ENCODE measurements at places on chromosomes 6 and 20. TPM values are rescaled to one million over a fixed set of nuclear protein-coding genes. Genes with fewer than 3 reads are reported as not detected.

The AHCY gene
- polyA plus RNA-seq, result 183 TPM

The NKX2-2 gene
- polyA plus RNA-seq, result not detected

The SYCP2 gene
- 6.5 TPM for polyA plus RNA-seq

The LRRC1 gene
- 24.5 TPM for polyA plus RNA-seq

The BMP2 gene
- 16.9 TPM for polyA plus RNA-seq

The MLN gene
- polyA plus RNA-seq, result 1.3 TPM

The EYA4 gene
- 18.2 TPM for polyA plus RNA-seq

The TFAP2B gene
- polyA plus RNA-seq, result 17.2 TPM

The OR2W1 gene
- polyA plus RNA-seq, result not detected

The UNC93A gene
- 7.4 TPM for polyA plus RNA-seq

The AFDN gene
- 137 TPM for polyA plus RNA-seq

The CBLN4 gene
- polyA plus RNA-seq, result 4.4 TPM

The CYP39A1 gene
- polyA plus RNA-seq, result 8.2 TPM

The EPPIN gene
- 0.08 TPM for polyA plus RNA-seq

The ECHDC1 gene
- polyA plus RNA-seq, result 89.5 TPM

The TNFRSF21 gene
- 29.0 TPM for polyA plus RNA-seq

The TCF15 gene
- 1.6 TPM for polyA plus RNA-seq

The ACTL10 gene
- 0.35 TPM for polyA plus RNA-seq

The HMGCLL1 gene
- polyA plus RNA-seq, result 2.2 TPM

The TNF gene
- polyA plus RNA-seq, result not detected

DNA sequence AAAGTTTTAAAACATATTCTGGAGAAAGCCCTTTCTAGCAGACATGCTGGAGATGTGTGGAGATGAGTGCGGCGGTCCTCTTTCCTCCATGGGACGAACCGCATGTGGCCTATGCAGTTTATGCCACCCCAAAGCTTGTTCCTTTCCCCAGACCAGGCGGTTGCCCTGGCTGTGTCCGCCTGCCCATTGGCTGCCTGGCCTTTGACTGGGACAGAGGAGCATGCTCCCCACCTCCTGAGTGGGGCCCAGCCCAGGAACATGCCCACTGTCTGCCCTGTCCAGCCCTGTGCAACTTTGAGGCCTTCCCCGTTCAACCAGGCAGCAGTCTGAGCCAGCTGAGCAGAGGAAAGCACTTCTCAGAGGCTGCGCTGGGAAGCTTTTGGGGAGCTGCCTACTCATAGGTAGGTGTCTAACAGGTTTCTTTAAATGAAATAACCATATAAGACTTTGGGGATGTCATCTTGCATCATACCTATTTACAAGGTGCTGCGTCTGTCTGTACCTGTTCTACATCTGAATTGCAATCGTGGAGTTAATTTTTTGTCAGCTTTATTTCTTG is 20.6 kb downstream of the FOXC1 start:
- no peak for DNase-seq

- DNase-seq, result no peak
Observed at GRCh38 chr6:140546640-140547039, 1172.2 kb upstream of the CITED2 start.

DNA sequence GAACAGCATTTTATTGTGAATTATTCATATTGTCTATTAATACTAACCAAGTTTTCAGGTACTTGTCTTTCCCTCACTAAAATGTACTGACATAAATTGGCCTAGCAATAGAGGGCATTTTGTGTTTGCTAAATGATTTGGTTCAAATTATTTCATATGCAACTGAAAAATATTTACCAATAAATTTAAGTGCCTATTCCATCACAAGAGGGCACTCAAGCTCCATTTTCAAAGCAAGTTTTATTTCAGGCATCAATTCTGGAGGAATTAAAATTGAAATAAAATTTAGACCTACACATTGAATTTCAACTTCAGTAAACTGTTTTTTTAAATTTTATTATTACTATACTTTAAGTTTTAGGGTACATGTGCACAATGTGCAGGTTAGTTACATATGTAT is 114.3 kb upstream of the SYNCRIP start:
- DNase-seq, result no peak

- DNase-seq, result no peak
Observed at GRCh38 chr20:46027245-46027853, 1.7 kb upstream of the SLC12A5 start.

DNA sequence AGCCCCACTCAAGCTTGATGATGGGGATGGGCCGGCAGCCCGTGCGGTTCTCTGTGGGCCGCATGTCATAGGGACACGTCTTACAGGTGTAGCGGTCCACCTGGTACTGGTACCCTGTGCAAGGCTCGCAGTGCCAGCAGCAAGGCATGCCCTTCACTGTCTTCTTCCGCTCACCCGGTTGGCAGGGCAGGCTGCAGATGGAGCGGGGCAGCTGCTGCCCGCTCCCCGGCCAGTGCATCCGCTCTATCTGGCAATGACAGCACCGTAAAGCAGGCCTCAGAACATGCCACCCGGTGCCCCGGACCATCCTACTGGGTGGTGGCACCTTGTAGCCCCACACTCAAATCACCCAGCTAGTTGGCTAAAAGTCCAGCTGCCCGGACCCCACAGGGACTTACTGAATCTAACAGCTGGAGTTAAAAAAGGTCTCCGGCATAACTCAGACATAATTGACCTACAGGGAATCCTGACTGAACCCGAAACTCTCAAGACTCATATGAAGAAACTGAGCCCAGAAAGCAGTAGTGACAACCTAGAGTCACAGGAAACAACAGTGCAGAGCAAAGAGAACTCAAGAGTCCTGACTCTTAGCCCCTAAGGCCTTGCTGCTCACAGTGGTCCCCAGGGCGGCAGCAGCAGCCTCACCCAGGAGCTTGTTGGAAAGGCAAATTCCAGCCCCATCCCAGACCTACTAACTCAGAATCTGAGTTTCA is 109.4 kb downstream of the GRM4 start:
- DNase-seq, result no peak

- no peak for DNase-seq
Observed at GRCh38 chr6:7787731-7788130, 61.8 kb downstream of the BMP6 start.

GRCh38 chr20:39116020-39116419 is 153.9 kb downstream of the DHX35 start:
- no peak for DNase-seq

GRCh38 chr20:24779131-24779530 is 169.9 kb upstream of the CST7 start:
- no peak for DNase-seq

- DNase-seq, result no peak
Observed at GRCh38 chr20:31594002-31594557, 11.0 kb upstream of the ID1 start.

GRCh38 chr6:15575357-15576033 is 87.3 kb downstream of the DTNBP1 start:
- no peak for DNase-seq

- no peak for DNase-seq
Observed at GRCh38 chr20:52494244-52494643, 302.7 kb upstream of the ZFP64 start.

DNA sequence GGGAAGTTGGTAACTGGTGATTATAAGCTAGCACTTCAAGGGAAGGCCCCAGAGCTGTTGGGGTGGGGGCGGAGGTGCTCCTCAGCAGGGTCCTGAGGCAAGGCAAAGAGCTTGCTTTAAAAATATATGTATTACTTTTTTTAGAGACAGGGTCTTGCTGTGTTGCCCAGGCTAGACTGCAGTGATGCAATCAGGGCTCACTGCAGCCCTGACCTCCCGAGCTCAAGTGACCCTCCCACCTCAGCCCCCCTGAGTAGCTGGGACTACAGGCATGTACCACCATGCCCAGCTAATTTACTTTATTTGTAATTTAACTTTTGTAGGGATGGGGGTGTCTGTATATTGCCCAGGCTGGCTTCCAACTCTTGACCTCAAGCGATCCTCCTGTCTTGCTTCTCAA is 87.2 kb downstream of the MYB start:
- no peak for DNase-seq

DNA sequence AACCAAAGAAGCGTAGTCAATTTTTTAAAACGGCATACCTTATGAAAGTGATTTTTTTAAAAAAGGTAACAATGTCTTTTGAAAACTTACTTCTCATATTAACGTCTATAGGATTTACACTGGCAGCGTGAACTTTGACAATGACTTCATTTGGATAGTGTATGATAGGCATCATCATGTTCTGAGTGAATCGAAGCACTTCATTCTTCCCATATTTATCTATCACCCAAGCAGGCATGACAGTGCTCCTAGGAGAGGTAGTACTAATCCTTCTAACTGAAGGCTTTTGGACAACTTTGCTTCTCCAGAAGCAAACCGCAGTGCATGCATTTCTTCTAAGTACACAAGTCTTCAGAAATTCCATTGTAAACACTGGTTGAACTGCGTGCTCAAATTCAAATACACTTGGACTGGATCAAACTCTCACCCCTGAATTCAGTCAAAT is 618 bp downstream of the RTN4IP1 start:
- no peak for DNase-seq

DNA sequence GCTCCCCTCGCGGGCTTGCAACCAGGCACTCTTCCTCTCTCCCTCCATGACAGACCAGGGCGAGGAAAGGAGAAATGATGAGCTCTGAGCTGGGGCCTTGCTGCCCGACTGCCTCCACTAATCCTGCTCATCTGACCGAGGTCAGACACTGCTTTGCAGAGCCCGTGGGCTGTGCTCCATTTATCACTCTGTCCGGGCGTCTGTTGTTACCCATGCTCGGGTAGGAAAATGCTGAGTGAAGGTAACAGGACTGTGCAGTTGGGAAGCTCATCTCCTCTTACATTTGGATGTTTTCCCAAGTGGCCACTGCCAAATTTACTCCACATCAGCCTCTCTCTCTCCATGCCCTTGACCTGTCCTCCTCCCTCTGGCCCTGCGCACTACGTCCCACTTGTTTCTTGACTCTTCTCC is 14.6 kb downstream of the RPS6KA2 start:
- no peak for DNase-seq

DNA sequence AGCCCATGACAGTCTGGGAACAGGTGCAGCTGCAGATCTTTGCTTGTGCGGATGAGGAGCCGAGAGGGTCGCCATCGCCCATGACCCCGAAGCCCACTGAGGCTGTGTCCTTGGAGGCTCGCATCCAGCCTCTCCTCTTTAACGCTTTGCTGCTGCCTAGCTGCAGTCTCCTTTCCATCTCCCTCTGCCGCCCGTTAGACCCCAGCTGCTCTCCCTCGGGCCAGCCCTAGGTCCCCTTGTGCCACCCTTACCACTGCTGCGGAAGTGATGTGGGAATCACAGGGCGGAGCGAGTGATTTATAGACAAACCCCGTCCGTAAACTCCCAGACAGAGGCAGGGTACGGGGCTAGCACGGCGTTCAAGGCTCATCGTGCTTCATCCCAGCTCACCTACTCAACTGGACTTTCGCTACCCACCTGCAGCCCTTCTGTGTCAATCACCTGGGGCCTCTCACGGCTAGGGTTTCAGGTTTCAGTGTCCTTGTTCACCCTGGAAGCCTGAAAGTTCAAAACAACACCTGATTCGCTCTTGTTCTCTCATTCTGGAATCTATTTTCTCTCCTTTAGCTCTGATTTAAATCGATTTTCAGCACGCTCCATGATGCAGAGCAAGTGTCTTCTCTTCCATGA is 76.1 kb downstream of the PAX1 start:
- no peak for DNase-seq

- no peak for DNase-seq
Observed at GRCh38 chr6:30882759-30883684, 1.3 kb upstream of the DDR1 start.

GRCh38 chr20:57389695-57390603 is 1.2 kb upstream of the RBM38 start:
- DNase-seq, result no peak

- DNase-seq, result no peak
Observed at GRCh38 chr6:144953552-144954240, 668.6 kb downstream of the UTRN start.

DNA sequence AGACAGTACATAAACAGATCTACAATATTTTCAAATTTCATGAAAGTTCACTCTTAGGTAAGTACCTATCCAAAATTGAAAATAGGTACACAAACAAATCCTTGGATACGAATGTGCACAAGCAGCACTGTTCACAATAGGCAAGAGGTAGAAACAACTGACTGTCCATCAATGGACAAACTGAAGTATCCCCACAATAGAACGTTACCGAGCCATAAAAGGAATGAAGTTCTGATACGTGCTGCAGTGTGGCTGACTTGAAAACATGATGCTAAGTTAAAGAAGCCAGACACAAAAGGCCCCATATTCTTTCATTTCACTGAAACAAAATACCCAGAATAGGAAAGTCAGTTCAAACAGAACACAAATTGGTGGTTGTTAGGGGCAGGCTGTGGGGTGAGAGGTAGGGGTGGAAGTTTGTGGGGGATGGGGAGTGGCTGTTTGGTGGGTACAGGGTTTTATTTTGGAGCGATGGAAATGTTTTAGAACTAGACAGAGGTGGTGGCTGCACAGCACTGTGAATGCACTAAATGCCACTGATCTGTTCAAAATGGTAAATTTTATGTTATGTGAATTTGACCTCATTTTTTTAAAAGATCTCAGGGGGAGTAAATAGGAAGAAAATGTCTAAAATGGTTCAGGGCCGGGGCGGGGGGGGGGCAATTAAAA is 89.5 kb downstream of the ZMYND8 start:
- no peak for DNase-seq

- DNase-seq, result no peak
Observed at GRCh38 chr20:61253264-61253639, 1.2 kb downstream of the CDH4 start.

DNA sequence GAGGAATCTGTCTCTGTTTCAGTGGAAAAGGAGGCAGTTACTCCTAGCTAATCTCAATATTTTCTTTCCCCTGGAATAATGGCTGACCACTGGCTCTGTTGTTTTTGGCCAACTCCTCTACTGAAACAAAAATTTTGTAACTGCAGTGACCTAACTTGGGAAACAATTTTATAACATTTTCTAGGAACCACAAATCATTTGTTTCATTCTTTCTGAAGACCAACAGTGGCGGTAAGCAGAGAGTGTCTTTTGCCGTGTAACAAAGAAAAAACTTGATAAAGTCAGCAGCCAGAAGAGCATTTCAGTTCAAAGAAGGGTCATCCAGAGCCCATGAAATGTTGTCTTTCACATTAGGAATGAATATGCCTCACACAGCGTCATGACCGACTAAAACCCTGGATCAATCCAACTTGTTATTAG is 11.8 kb upstream of the BFSP1 start:
- no peak for DNase-seq

DNA sequence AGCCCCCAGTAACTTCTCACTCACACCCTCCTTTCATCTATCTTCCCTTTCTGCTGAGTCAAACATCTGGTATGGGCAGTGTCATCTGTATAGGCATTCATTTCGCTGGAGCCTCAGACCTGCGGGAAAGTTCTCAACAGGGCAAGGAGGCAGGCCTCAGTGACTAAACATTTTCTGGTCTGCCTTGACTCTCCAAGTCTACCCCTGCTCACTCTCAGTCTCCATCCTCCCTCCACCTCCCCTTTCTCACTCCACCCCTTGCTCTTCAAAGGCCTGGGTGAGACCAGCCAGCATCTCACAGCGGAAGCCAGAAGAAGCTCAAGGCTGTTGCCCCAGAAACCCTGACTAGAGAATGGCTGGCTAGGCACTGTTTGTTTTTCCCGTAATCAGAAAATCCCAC is 105.0 kb upstream of the BEND6 start:
- no peak for DNase-seq

DNA sequence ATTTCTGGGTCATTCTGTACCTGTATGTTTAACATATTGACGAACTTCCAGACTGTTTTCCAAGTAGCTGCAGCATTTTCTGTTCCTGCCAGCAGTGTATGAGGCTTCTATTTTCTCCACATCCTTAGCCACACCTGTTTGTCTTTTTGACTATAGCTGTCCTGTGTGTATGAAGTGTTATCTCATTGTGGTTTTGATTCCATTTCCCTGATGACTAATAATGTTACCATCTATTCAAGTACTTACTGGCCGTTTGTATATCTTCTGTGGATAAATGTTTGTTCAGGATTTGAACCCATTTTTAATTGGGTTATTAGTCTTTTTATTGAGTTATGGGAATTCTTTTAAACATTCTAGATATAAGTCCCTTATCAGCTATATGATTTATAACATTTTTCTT is 95.2 kb downstream of the JAG1 start:
- no peak for DNase-seq

Data from left renal cortex interstitium (tissue), 4 donors.